ENCODE measurements at places on chromosomes 13 and 19.

DNA sequence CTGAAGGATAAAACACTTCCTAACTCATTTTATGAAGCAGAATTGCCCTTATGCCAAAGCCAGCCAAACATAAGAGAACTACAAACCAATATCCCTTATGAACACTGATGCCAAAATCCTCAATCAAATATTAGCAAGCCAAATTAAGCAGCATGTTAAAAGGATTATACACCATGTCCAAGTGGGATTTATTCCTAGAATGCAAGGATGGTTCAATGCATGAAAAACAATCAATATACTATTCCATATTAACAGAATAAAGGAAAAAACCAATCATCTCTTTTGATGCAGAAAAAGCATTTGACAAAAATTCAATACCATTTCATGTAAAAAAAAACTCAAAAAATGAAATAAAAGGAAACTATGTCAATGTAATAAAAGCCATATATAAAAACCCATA lies 10.9 kb downstream of the ZNF792 start:
- no peak for DNase-seq

DNA sequence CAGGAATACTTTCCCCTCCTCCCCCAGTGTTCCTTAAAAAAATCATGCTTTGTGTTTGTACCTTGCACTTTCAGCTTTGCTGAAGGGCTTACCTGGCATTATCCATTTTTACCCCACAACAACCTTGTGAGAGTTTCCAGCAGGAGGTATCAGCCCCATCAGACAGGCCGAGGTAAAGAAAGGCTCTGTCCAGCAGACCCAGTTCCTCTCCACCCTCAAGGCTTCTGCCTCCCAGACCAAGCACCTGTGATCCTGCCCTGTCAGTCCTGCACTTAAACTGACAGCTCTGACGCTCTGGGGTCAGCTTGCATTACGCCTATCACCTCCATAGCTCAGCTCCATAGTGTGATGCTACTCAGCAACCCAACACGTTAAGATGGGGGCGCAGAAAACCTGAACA lies 803.1 kb downstream of the UQCRFS1 start:
- no peak for DNase-seq

- DNase-seq = no peak
Observed at GRCh38 chr19:32063601-32064000, 281.8 kb upstream of the ZNF507 start.

DNA sequence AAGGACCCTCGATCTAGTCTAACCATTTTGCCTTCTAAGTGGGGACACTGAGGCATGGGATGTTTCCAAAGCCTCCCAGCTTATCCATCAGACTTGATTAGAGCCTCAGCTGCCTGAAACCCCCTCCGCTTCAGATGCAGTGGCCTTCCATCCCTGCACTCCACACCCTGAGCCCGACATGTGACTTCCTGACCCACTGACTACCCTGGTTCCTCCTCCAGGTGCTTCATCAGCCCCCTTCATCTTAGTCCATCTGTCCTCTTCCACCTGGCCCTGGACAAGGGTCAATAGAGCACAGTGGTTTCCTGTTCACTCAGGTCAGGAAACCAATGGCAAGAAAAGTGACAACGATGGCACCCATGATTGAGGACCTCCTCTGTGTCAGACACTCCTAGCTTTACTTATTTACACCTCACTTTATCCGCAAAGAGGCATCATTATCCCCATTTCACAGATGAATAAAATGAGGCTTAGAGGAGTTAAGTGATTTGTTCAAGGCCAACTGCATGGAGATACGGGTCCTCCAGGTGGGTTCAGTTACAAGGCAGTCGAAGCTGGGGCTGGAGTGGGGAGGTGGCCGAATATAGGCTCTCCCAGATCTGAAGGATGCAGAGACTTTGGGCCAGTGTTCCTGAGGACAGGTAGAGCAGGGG lies 81.6 kb upstream of the TM9SF2 start:
- DNase-seq = peak; percentile 35

- DNase-seq = no peak
Observed at GRCh38 chr13:98761126-98761985, 8.9 kb upstream of the SLC15A1 start.

DNA sequence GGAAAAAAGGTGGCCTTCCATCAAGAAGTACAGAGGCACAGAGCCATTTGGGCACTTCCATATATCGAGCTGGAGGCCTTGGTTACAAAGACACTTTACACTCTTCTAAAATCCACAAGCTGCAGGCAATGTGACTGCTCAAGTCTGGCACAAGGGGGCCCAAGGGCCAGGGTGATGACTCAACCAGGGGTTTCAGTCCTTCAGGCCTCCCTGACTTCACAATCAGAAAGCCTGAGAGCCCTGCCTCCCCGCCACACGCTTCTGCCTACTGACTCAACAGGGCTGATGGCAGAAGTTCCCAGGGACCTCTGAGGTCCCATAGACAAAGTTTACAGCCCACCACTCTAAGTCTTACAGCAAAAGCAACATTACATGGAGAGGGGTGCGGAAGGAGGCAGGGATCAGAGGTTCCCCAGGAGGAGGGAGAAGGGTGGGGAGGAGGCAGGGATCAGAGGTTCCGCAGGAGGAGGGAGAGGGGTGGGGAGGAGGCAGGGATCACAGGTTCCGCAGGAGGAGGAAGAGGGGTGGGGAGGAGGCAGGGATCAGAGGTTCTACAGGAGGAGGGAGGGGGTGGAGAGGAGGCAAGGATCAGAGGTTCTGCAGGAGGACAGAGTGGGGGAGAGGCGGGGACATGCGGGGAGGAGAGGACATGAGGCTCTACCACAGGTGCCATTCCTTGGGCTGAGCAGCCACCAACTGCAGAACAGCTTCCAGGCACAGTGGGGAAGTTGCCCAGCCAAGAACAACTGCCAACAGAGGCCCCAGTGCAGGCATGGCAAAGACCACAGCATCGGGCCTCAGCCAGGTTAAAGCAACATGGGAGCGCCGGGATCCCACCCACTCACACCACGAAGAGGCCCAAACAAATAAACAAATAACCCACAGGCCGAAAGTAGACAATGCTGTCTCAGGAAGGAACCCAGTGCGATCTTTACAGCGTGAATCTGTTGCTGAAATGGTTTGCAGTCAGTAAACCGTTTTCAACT lies 52.0 kb downstream of the SLC7A1 start:
- DNase-seq = no peak

DNA sequence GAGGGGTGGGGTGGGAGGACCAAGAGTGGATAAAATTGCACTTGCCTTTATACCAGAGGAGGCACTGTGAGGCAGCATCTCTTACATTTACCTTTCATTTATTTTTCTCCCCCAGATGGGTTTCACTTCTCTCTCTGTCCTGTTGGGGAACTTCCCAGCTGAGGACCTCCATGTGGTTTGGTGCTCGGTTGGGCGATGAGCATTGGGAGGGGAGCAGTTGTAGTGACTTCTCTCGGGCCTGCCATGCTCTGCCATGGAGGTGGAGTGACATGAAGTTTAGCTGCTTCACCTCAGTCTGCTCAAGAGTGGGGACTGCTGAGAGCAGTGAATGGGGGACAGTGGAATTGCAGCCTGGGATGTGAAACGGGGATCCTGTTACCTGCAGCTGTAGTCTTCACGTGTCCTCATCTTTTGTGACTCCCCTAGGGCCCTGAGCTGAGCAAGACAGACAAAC lies 23.1 kb upstream of the CXCL17 start:
- DNase-seq = no peak
